Hepatic stellate cell (primary cell): ENCODE measurements at places on chromosomes 5 and 9.

GRCh38 chr5:33329891-33330290 lies 110.9 kb upstream of the TARS1 start:
- DNase-seq, result no peak

GRCh38 chr9:16673171-16673570 lies 197.3 kb downstream of the BNC2 start:
- DNase-seq, result no peak

GRCh38 chr9:22238809-22239684 lies 207.6 kb upstream of the DMRTA1 start:
- no peak for DNase-seq

- no peak for DNase-seq
These were observed 193.1 kb upstream of the PTGER4 start for GRCh38 chr5:40486437-40487275.

DNA sequence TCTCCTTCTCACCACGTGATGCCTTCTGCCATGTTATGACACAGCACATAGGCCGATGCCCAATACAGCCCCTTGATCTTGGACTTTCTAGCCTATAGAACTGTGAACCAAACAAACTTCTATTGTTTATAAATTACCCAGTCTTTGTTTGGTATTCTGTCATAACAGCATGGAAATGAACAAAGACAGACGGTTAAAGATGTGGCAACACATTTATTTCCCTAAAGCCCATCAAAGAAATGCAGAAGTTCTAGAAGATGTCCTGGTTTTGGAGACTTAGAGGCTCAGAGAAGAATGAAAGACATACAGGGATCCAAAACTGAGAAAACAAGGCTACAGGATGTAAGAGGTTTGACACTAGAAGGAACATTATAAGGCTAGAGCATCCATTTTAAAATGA lies 600.8 kb upstream of the DAB2 start:
- DNase-seq, result no peak

DNA sequence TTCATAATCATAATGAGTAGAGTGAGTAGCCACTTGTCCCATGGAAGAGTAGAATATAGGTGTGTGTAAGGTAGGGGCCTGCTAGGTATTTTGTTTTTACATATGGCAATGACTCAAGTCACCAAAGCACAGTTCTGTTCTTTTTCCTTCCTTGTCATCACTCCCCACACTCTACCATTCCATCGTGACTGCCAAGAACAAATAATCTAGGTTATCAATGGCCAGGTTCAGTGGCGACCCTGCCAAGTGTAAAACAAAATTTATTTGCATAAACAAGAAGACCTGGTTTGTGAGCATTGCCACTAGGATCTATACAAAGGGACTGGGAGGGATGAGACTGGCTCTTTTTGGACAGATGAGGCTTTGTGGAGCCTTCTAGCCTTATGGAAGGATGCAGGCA lies 55.2 kb upstream of the RANBP3L start:
- DNase-seq, result no peak

GRCh38 chr5:4544049-4544670 lies 596.0 kb upstream of the ADAMTS16 start:
- no peak for DNase-seq

- no peak for DNase-seq
These were observed 72.1 kb downstream of the MRPL36 start for GRCh38 chr5:1727571-1727970.

- no peak for DNase-seq
These were observed 20.6 kb upstream of the OMD start for GRCh38 chr9:92444841-92445240.

DNA sequence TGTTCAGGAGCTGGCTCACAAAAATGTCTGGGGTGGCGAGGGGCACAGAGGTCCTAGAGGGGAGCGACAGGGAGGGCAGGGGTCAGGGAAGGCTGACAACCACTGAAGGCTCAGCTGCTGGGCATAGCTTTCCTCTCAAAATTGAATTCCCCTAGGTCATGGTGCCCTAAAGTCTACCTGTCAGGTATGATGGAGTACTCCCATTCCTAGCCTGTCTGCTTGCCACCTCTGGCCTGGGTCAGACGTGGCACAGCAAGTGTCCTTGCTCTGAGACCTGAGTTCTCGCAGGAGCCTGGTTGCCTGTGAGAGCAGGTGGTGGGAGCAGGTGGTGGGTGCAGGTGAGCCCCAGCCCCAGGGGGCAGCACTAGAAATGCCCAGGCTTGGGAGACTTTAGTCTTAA lies 175.4 kb downstream of the PJA2 start:
- DNase-seq, result no peak

GRCh38 chr5:97094579-97095317 lies 47.7 kb downstream of the LIX1 start:
- DNase-seq, result no peak
